ENCODE measurements at places on chromosomes 7 and 10.

DNA sequence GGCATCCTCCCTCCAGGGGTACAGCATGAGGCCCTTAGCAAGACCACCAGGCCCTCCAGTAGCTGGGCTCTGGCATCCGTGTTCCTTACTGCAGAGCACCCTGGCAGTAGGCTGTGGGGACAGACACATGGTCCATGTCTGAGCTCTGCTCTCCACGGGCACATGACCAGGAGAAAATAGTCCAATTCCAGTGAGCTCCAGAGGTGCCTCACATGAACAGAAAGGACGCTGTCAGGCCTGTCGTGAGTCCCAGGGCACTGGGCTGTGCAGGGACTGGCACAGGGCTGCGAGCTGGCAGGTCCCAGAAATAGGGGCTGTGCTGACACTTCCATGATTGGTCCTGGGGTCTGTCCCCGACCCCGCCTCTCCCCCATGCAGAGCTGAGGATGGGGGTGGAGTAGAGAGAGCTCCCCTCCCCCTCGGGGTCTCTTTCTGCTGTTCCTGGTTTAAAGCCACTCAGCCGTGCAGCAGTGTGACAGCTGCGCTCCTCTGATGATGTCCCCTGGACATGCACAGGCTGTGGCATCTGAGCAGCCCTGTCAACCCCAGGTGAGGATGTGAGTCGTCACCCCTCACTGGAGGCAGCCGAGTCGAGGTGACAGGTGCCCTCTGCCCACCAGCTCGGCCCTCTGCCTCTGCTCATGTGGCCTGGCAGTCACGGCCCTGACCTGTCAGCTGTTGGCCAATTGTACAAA is 25.2 kb upstream of the ZNF488 start:
- no peak for DNase-seq

- no peak for DNase-seq
Measured at GRCh38 chr10:10630281-10630680, 387.4 kb upstream of the CELF2 start.

- peak; percentile 96 for DNase-seq
Measured at GRCh38 chr10:44963772-44964633, 4.4 kb downstream of the RASSF4 start.

- no peak for DNase-seq
Measured at GRCh38 chr10:113360870-113361269, 192.0 kb upstream of the HABP2 start.

DNA sequence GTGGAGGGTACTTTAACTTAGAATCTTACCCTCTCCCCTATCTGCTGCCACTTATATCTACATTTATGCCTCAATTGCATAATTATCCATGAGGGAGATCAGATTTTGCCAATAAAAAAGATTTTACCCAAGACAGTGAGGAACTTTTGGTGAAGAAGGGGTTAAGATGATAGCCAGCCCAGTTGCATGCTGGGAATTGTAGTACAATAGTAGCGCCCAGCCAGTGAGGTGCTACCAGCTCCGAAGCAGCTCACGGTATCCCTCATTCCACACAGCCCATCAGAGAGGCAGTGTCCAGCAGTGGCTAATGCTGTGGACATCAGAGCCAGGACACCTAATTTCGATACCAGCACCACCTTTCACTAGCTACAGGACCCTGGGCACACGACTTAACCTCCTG is 5.9 kb upstream of the LGI1 start:
- DNase-seq: peak; percentile 54

- no peak for DNase-seq
Measured at GRCh38 chr10:83166344-83166743, 973.0 kb upstream of the GHITM start.

DNA sequence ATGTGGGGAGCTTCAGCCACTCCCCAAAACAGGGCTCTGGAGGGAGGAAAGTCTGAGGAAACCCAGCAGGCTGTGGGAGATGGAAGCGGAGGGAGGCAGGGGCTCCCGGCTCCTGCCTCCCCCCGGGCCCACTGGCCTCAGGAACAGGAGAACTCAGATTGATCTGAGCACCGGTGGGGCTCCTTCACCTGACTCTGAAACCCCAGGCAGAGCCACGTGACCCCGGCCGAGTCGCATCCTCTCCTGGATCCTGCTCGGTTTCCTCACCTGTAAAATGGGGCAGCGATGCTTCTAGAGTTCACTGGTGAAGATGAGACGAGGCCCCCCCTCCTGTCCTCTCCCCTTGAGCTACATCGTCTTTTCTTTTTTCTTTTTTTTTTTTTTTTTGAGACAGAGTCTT is 33.6 kb downstream of the TCERG1L start:
- no peak for DNase-seq

DNA sequence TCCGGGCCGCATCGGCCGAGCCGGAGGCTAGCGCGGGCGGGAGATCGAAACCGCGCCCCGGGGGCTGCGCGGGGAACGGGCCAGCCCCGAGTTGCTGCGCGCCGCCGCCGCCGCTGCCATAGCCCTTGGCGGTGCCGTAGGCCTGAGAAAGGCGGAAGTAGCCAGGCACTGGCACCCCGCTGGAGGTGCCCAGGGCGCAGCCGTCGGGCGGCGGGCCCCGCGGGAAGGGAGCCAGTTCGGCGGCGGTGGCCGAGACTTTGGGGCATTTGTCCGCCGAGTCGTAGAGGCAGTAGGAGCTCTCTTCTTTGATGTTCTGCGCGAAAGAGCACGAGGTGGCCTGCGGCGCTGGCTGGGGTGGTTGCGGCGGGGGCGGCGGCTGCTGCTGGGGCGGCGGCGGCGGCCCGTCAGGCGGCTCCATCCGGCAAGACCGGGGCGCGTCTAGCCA is 587 bp downstream of the HOXA10 start:
- no peak for DNase-seq

DNA sequence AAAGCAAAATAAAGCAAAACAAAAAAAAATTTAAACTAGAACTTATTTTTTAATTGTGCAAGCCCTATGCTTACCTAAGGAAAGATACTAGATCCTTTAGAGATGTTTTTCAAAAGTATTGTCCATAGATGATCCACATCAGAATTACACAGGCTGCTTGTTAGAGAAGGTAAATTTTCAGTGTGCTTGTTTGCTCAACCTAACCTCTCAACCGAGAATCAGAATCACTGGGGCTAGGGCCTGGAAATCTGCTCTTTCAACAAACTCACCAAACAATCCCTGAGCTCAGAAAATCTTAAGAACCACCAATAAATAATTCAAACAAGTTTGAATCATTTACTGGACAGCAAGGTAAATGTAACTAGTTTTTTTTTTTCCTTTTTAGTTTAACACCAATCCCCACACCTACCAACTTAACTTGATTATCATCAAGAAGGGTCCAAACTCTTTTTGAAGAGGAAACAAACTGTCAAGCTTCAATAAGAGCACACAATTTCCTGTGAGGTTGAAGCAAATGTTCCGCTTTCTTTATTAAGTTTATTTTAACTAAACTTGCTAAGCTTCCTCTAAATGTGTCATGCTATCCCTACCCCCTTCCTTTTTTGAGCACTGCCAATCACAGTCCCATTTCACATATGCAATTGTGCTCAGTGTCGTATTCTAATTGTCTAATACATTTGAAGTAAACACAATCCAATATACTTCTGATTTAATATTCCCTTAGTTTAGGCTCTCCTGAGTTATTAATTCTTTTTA is 7.4 kb upstream of the TSPAN33 start:
- DNase-seq: no peak

GRCh38 chr10:117163954-117164548 is 26.0 kb upstream of the VAX1 start:
- no peak for DNase-seq

GRCh38 chr10:14612873-14613587 is 161.7 kb downstream of the FAM107B start:
- DNase-seq: no peak

DNA sequence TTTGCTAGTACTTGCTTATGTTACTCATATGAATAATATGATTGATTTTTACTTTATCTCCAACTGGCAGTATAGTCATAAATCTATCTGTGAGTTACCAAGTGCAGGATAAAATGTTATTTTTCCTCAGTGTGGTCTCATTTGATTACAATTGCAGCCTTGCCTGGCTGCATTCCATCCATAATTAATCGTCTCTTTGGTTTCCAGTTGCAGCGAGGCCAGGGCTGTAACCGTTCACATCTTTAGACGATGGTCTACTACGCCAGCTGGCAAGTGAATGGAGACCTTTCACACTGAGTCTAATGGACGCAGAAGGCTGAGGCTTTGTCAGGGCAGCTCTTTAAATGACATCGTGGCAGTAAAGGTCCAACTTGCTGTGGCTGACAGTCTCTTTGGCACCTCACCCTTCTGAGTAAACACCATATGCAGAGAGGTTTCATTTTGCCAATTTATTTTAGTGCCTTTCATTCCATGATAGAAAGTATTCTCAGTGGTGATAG is 84.0 kb downstream of the ARL4A start:
- peak; percentile 82 for DNase-seq

DNA sequence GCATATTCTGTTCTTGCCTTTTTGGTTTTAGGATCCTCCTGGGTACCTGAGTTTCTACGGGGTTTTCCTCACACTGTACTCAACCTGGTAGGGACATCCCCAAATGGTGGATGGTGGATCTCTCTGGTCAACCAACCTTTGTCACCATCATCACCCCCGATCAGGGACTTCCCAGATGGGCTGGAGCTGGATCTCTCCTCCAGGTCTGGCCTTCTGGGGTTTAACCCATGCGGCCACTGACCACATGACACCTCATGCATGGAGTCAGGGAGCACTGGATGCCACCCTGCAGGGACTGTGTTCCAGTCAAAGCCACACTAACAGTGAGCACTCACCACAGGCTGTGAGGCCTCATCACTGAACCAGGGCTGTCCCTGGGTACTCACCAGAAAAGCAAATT is 80.0 kb downstream of the CELF2 start:
- DNase-seq: no peak

- DNase-seq: peak; percentile 96
Measured at GRCh38 chr10:71212318-71213126, at the start of gene UNC5B. Gene UNC5B (plus strand): TSS chr10:71212570. CDS start chr10:71212986, 416 bp downstream.

GRCh38 chr10:120103738-120104560 is 211.4 kb downstream of the SEC23IP start:
- no peak for DNase-seq

DNA sequence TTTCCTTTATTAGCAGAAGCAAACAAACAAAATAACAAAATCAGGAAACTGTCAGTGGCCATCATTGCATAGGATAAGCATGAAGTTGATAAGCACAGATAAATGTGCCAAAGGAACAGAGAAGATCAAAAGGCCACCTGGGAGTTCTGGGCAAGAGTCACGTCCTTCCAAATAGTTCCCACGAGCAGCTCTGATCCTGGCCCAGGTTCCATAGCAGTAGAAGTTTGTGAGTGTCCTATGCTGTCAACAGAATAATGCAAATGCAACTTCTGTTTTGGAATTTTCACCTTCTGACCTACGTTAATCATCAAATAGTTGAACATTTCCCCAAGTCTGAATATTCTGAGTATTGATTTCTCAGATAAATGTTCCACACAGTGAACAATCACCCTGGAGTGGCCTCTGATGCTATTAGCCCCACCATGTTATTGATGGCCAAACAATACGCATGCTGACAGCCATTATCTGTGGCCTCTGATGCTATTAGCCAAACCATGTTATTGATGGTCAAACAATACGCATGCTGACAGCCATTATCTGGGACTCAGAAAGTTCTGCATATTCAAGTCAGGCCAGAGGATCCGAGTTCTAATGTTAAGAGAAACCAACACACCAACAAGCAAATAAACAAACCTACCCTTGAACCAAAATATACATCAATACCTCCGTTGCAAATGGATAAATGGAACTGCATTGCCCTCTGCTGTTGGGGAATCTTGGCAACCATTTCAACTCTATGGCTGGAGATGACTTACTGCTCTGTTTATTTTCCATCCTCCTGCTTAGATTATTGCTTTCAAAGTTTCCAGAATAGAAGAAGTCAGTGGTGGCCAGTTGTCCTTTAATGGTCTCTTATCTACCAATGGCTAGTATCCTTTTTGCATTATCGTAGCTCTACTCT is 63.3 kb downstream of the MRC1 start:
- no peak for DNase-seq

- no peak for DNase-seq
Measured at GRCh38 chr7:127556404-127556803, 29.0 kb downstream of the GCC1 start.

DNA sequence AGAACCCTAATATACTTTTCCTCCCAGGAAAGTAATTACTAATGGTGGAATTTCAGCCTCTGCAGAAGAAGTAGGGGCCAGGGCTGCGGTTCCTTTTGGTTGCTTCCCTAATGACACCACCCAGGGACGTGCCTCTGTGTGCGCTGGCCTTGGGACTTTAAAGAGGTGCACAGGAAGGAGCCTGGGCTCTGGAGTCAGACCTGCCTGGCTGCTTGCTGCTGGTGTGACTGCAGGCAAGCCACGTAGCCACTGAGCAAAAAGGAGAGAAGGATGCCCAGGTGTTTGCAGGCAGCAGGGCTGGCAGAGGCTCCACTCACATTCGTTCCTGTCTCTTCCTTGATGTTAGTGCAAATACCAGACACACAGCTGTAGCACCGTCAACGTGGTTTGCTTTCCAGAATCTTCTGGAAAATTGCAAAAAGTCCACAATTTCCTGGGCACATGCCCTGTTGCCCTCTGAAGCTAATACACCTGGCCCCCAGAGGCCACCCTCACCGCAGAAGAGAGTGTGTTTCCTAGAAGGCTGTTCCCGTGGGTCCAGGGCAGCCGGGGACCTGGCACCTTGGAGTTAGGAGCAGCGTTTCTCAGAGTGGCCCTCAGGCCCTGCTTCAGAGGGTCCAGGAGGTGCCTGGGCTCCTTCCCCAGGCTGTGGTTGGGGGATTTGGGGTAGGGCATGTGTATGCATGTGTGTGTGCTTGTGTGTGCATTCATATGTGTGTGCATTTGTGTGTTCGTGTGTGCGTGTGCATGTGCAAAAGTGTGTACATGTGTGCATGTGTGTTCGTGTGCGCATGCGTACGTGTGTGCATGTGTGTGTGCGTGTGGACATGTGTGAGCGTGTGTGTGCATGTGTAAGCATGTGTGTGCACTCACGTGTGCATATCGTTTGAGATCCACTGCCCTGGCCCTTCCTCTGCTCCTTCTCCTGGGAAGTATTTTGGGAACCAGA is 12.8 kb upstream of the PRKAG2 start:
- no peak for DNase-seq

GRCh38 chr7:136259074-136259473 is 281.9 kb upstream of the MTPN start:
- no peak for DNase-seq

DNA sequence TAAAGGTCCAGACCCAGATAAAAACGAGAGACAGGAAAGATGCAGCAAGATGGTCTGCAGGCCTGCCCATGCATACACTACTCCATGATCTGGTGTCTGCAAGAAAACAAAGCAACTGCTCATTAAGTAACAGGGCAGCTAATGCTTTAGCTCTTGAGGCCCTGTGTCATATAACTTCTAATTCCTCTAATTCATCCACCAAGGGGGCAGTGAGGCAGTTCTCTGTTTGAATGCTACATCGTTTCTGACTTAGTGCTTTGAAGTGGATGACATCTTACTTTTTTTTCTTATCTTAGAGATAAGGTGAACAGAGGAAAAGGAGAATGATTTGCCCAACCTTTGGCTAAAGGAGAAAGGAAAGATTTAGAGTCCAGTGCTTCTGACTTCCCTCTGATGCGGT is 619.7 kb downstream of the AUTS2 start:
- DNase-seq: no peak

- DNase-seq: no peak
Measured at GRCh38 chr7:149804106-149804505, 30.7 kb upstream of the ZNF467 start.
